ENCODE measurements at places on chromosomes 1 and 21.
A peak's percentile ranks its signal among the peaks of the same experiment; 100 is the strongest.

- DNase-seq = no peak
These were observed 39.3 kb upstream of the ERRFI1 start for GRCh38 chr1:8065369-8065768.

- no peak for DNase-seq
These were observed 33.5 kb upstream of the TARBP1 start for GRCh38 chr1:234512451-234512861.

GRCh38 chr1:21331752-21332478 lies 41.7 kb upstream of the ECE1 start:
- no peak for DNase-seq

DNA sequence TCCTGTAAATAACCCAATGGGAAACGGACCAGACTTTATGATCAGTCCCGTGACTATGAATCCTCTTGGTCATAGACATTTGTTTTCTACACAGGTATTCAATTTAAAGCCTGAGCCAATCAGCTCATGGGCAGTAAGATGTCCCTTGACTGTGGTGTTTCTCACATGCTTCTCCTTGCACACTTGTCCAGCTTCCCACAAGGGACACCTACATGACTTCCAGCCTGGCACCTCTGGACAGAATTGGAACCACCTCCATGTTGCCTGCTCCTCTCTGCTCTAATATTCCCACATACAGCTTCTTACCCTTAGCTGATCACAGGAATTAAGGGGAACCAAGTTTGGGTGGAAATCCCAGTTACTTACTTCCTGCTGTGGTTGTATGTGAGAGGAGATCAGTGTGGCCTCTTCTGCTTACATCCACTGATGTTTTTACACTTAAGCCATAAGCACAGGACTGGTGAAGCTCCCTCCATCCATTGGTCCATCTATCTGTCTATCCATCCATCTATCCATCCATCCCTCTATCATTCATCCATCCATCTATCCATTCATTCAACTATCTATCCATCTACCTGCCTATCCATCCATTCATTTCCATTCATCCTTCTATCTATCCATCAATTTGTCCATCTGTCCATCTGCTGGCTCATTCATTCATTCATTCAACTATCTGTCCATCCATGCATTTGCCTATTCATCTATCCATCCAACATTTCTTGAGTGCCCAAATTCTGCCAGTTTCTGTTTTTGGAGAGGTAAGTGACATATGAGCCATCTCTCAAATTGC lies 16.4 kb downstream of the RUNX1 start:
- no peak for DNase-seq

DNA sequence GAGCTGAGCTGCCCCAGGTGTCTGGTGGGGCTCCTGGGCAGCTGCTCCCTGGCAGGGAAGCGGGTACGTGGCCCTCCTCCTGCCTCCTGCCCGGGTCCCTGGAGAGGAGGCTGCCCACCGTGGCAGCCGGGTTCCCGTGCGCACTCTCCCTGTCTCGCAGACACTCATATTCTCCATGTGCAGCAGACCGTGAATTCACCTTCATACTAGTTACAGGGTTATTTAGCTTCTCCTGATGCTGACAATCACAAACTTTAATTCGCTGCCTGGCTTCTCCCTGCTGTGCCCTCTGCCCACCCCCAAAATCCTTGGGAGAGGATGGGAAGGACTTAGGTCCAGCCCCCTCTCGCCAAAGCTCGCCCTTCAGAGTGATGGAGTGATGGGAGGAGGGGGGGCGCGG lies 95.3 kb downstream of the CASZ1 start:
- DNase-seq = no peak

DNA sequence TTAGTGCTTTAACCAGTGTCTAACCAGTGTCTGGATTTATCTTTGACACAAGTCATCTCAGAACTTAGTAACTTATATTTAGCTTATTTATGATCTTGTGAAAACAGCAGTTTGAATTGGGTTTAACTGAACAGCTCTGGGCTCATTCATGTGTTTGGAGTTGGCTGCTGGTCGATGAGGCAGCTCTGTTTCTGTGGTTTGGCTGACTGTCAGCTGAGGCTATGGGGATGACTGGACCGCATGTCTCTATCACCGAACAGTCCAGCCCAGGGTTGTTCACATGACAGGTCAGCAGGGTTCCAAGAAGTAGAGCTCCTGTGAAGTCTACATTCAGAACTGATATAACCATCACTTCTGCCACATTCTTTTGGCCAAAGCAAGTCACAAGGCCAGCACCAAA lies 29.1 kb upstream of the C21orf91 start:
- no peak for DNase-seq

GRCh38 chr1:241142493-241142892 lies 214.5 kb downstream of the RGS7 start:
- peak; percentile 72 for DNase-seq

- no peak for DNase-seq
These were observed 62.7 kb downstream of the ESRRG start for GRCh38 chr1:216660561-216660960.

GRCh38 chr1:116375148-116375886 lies 2.3 kb downstream of the ATP1A1 start:
- no peak for DNase-seq

DNA sequence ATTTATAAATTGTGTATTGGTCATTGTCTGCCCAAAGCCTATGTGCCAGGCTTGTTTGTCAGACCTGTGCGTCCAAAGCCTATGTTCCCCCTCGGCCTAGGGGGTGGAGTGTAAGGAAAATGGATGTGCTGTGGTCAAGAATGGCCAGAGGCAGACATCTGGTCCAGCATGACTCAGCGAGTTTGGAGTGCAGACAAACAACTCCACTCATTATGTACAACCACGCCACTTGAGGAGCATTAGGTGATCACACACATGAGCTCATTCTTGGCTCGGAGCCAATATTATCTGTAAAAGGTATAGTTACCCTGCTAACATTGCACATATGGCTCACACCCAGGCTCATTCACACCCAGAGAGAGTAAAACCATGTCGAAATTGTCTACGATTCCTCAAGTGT lies 1047.6 kb upstream of the ADGRL4 start:
- no peak for DNase-seq

DNA sequence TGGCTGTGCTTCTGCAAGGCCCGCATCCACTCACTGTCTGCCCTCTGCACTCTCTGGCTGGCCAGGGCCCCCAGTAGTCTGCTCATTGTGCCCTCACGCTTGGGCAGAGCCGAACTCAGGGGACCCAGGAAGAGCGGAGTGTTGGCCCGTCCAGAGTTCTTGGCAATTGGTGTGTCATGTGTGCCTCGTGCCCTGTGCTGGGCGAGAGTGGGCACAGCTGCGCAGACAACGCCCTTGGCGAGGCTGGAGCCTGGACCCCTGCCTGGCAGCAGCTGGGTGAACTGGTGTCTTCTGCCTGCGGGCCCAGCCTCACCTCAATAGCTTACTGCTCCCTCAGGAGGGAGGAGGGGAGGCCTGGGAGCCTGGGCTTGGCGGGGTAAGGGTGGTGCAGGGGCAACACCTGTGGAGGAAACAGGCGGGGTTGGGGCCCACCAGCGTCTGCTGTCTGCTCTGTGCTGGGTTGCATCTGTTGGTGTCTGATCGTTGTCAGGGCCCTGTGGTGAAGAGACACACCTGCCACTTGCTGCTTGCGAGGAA lies 2.1 kb downstream of the GUK1 start:
- no peak for DNase-seq

DNA sequence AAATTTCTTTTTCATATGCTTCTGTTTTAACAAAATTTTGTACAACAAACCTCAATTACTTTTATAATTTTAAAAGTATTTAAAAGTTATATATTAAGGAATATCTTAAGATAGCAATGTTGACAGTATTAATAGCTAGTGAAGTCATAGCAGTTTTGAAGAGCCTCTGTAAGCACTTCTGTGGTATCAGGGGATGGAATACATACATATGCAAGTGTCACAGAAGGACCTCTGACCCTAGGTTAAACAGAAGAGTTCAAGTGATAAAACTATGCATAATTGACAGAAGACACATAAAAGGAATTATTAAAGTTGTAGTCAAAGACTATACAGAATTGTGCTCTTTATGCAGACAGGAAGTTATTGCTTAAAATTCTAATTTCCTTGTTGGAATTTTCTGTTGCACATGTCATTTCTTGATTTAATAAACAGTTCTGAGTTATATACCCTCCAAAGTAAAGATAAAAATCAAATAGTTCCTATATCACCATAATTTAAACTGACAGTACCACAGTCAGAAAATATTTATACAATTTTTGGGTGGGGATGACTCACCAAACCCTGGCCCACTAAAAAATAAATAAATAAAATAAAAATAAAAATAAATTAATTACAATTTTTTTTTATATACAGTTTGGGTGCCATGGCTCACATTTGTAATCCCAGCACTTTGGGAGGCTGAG lies 27.1 kb downstream of the IPP start:
- no peak for DNase-seq

- DNase-seq = no peak
These were observed 1.7 kb downstream of the TMEM125 start for GRCh38 chr1:43271186-43272118.

DNA sequence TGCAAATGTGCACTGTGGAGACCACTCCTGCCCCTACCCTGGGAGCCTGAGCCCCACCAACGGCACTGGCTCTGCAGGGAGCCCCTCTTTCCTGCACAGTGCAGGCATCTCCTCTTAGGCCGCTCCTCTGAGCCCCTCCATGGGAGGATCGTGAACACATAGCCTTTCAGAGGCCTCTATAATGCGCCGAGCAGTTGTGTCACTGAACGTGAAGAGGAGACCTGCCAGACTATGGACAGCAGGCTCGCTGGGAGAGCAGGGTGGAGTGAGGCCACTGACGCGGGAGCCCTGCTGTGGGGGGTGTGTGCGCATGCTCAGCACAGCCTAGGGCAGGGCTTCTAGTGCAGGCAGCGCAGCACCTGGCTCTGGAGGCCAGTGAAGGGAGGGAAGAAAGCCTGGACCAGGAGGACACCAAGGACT lies 151.3 kb upstream of the COL6A1 start:
- no peak for DNase-seq

DNA sequence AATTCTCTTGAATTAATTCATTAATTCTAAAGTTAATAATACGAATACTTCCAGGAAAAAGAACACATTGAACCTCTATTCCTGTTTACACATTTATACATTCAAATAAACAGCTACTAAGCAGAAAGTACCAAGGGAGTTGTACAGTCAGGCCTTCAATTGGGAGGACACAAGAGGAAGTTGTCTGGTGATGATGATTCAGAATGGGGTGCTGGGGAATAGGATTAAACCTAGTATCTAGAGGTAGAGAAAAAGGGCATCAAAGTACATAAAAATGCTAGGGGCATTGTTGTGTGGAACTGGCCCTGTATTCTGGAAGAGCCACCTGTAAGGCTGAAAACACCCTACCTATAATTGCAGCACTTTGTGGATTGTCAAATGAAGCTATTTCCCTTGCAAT lies 71.7 kb upstream of the MROH9 start:
- DNase-seq = no peak

DNA sequence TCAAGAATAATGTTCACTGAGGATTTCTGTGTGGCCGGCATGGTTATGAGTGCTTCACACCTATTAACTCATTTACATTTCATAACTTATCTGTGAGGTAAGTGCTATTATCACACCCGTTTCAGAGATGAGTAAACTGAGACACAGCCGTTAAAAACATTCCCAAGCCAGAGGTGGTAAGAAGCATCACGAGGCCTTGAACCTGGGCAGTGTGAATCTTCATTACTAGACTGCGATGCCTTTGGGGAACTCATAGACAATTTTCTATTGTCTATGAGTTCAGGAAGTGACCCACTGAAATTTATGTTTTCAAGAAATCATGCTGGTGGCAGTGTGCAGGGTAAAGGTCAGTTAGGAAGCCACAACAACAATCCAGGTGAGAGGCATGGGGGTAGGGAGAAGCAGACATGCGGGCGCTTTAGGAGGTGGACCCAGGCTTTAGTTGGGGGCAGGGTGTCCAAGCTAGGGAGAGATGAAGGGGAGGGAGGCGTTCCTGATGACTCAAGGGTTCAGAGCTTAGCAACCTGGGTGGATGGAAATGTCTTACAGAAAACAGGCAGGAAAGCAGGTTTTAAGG lies 14.5 kb downstream of the GNG12 start:
- DNase-seq = no peak

DNA sequence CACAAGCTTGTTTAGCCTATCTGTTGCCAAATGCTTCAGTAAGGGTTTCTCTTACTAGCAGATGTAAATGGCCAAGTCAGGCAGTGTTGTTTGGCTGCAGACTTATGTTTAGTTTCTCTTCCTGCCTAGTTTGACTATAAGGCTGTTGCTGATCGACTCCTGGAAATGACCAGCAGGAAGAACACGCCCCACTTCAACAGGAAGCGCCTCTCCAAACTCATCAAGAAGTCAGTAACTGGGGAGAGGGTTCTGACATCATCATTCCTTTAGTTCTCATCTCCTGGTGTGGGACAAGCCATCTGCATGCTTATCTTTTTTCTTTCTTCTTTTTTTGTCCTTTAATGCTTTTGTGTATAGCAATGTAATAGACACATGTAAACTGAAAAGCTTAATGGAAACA lies 25.1 kb downstream of the RRP1B start:
- DNase-seq = no peak

DNA sequence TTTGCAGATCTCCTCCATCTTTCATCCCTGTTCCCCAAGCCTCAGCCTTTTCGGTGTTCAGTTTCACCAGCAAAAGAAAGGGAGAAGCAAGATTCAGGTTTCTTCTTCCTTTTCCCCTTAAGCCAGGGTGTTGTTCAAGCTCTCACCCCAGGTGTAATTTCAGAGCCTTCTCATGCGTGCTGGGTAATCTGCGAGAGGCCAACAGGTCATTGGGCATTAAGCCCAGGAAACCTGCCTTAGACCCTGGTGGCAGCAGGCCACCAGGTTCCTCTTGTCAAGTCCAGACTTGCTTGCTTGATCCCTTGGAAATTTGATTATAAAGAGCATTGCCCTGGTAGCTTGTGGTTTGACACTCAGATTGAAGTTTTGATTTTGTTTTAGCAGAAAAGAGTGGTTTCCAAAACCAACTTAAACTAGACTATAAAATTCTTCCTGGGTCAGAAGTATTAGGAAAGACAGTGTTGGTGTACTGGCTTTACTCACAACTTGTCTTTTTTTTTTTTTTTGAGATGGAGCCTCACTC lies 6.9 kb downstream of the AKR1A1 start:
- no peak for DNase-seq

DNA sequence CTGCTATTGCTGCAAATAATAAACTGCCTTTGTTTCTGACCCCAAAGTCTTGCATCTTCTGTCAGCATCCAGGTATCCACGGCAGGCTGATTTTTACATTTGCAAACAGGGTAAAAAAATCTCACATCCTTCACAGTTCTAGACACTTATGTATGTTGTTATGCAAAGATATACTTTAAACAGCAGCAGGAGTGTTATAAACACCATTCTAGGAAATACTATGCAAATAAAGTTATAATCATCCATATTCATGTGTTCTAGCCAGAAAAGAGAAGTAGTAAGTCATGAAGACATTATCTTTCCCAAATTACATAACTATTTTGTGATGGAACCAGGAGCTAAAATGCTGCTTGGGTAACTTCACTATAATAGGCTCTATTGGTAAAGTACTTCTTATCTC lies 534.2 kb downstream of the LTN1 start:
- no peak for DNase-seq

DNA sequence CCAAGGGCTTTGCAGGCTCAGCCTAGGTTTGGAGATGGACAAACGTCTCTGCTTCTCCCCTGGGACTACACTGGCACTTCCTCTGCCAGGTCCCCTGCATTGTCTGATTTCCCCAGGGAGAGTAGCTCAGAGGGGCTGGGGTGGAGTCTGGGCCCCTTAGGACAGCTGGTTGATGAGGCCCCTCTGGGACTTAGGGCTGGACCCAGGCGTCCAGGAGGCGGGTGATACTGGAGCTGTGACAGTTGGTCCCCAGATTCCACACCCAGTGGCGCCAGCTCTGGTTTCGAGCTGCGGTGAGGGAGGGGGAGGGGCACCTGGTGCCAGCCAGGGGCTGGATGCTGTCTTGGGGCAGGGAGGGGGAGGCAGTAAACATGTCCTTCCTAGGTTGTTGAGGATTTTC lies 7.4 kb upstream of the MEX3A start:
- no peak for DNase-seq

Measured in NT2/D1 (cell line).